ENCODE measurements at places on chromosomes 12 and 14.

GRCh38 chr12:32688786-32689185 lies 9.7 kb downstream of the DNM1L start:
- DNase-seq: no peak

GRCh38 chr14:96084796-96085195 lies 45.6 kb downstream of the C14orf132 start:
- DNase-seq: no peak

DNA sequence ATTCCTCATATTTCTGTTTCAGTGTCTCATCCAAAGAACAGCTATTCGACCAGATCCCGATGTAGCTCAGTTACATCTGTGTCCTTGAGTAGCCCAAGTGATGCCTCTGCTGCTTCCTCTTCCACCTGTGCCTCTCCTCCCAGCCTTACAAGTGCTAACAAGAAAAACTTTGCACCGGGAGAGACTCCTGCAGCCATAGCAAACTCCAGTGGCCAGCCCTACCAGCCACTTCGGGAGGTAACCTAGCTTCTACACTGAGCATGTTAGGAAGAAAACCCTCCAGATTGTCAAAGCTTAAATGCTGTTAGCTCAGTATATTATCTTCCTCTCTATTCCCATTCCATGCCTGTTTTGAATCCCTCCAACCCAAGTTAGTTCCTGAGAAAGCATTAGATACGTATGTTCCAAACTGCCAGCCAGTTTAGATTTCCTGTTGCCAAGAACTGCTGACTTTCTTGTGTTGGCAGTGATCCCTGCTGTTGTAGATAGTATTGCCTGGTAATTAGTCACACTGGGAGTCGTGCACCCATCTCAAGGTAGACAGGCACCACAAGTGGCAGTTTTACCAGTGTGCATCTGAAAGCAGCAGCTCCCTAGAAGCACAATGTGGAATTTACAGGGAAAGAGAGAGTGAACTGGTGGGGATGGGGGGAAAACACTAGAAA lies 14.0 kb upstream of the KCNH3 start:
- DNase-seq: no peak

GRCh38 chr14:28764257-28765160 lies 2.1 kb upstream of the FOXG1 start:
- no peak for DNase-seq

DNA sequence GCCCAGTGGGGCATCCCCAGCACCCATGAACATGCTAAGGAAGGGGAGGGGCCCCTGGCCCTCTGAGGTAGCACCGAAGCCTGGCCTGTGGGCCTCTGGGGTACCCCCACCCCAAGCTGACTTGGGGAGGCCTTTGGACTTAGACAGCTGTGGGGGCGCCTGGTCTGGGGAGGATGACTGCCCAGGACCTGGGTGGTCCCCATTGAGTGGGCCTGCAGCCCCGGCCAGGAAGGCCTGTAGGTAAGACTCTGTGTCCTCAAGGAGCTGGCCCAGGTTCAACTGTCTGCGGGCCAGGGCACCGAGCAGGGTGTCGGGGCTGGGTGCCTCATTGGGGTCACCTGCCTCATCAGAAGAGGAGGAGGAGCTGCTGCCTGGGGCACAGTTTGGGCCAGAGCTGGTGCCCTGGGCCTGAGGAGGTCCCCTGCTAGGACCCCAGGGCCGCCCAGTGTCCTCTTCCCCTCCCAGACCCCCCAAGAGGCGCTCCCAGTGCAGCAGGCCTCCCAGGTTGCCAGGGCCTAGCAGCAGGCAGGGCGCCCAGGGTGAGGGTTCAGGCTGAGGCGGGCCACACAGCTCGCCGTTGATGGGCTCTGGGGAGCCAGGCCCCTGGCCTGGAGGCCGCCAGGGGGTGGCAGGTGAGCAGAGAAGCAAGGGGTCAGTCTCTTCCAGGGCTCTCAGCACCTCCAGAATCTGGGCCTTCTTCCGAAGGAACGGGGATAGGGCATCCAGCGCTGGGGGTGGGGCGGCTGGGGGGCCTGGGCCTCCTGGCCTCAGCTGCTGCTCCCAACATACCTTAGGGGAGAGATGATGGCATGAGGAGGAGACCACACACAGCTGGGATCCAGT lies 31.4 kb downstream of the NCKAP5L start:
- DNase-seq: no peak

GRCh38 chr12:71900091-71900490 lies 38.6 kb upstream of the TPH2 start:
- DNase-seq: no peak

DNA sequence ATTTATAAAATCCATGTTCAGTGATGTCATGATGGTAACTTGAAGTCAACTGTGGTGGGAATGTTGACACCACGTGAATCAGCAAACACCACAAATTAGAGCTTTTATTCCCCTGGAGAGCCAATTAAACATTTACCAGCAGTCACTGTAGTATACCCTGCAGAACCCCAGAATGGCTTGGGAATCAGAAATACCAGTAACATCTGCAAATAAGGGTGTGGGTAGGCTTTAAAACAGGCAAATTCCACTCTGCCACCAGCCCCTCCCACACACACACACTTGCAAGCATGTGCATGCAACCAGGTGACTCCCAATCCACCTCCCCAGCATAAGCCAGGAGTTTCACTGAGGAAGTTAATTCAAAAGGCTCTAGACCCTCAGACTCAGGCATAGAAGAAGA lies 63.6 kb upstream of the TMEM263 start:
- no peak for DNase-seq

GRCh38 chr12:29556363-29556762 lies 58.9 kb upstream of the OVCH1 start:
- no peak for DNase-seq

DNA sequence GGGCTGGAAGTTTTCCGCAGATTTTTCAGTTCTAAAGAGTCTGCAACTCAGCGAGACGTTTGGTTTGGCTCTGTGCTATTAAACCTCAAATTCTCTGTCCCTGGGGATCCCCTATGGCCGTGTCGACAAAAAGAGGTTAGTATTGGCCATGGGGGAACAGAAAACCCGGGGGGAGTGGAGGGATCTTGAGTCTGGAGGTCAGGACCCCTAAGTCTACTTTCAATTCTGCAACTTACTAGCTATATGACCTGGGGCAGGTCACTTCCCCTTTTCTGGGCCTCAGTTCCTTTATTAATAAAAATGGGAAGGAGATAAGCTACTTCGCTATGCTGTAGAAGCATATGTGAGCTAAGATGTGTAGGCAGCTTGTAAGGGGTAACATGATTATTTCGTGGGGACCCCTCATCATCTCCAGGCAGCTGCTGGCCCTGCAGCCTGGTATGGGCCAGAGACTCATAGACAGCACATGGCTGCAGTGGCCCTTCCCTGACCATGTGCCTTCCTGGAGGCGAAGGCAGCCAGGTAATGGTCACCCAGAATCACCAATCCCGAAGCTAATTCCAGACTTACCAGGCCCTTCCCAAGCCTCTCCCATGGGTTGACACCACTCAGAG lies 8.6 kb downstream of the ASB2 start:
- no peak for DNase-seq

DNA sequence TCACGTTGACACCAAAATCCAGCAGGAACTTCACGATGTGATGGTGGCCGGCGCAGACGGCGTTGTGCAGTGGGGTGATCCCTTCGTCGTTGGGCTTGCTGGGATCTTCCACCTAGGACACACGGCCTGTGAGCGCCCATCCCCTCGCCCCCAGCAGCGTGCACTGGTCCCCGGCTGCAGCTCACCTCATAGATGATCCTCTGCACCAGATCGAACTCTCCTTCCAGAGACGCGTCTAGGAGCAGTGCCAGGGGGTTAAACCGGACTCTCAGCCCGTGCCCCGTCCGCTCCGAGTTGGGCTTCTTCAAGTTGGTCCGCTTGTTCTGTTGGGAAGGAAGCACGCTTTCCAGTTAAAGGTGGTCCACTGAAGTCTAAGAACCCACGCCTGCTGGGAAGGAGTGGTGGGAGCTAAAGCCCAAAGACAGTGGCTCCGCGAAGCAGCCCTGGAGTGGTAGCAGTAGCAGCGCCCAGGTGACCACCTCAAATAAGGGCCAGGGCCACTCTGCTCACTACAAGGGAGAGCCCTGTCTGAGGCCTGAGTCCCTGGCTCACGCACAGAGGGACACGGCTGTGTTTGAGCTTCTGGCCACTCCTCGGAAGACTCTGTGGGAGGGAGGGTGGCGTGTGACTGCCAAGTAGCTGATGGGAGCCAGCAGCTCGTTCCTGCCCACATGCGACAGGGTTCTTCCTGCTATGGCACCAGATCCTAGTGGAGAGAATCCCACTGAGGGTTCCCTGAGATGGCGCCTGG lies 23.3 kb downstream of the ZFYVE21 start:
- DNase-seq: no peak

GRCh38 chr12:72057330-72057914 lies 118.8 kb downstream of the TPH2 start:
- DNase-seq: no peak

DNA sequence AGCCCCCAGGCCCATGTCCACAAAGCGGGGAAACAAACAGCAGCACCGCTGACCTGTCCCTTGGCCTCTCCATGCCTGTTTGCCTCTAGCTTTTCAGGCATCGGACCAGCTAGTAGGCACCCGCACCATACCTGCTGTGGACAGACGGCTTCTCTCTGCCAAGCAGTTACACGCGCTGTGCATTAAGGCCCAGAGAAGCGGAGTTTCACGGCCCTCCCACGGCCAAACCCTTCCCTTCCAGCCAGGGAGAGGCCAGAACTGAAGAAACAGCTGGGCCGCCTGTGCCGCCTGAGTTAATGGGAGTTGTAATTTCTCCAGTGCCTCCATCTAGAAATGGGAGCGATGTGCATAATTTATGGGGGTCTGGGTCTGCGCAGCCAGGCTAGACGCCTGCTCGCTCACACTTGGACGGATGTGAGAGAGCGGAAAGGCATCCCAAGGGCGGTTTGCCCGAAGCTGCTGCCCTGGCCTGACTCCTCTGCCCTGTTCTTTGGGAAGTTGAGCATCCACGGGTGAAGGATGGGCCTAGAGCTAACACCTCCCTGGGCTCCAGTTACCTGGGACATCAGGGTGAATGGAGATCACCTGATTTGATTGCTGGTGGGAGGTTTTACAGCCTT lies 89.7 kb upstream of the BCL11B start:
- no peak for DNase-seq

- no peak for DNase-seq
Measured at GRCh38 chr14:39320318-39320717, 86.6 kb downstream of the MIA2 start.

GRCh38 chr14:92696366-92696765 lies 52.1 kb downstream of the LGMN start:
- no peak for DNase-seq

DNA sequence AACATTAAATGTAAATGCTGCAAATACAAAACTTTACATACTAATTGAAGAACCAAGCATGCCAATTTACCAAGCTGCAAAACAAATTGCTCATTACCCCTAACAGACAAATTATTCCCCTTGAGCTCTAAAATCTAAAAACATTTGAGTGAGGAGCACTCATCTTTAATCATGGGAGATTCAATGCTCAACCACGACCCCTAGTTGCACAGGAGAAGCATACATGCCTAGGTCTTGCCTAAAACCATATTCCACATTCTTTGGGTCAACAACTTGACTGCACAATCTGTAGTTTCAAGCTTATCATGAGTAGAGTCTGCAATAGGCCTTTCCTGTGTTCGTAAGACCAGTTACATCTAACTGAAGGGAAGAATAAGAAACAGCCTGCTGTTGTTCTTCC lies 69.7 kb downstream of the MGAT4C start:
- no peak for DNase-seq

- DNase-seq: no peak
Measured at GRCh38 chr12:55652352-55652751, 15.7 kb downstream of the OR10P1 start.

DNA sequence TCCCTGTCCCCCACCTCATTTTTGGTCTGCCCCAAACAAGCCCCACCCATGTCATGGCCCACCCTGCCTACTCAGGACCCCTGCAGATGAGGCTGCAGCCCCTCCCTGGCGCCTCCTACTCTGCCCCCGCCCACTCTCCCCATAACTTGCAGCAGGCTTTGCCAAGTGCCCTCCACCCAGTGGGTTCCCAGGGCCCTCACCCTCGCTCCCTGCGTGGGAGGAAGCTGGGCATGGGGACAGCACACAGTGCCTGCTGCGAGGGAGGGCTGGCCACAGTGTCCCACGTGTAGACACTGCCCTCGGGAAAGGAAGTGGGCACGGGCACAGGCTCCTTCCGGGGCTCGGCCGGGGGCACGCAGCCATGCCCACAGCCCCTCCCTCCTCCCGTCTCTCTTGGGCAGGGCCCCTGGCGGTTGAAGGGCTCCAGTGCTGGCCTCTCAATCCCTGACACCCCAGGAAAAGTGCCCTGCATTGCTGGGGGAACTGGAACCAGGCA lies 9.4 kb downstream of the AKT1 start:
- DNase-seq: peak; percentile 84

- DNase-seq: no peak
Measured at GRCh38 chr14:52015411-52016030, 26.2 kb downstream of the RTRAF start.

DNA sequence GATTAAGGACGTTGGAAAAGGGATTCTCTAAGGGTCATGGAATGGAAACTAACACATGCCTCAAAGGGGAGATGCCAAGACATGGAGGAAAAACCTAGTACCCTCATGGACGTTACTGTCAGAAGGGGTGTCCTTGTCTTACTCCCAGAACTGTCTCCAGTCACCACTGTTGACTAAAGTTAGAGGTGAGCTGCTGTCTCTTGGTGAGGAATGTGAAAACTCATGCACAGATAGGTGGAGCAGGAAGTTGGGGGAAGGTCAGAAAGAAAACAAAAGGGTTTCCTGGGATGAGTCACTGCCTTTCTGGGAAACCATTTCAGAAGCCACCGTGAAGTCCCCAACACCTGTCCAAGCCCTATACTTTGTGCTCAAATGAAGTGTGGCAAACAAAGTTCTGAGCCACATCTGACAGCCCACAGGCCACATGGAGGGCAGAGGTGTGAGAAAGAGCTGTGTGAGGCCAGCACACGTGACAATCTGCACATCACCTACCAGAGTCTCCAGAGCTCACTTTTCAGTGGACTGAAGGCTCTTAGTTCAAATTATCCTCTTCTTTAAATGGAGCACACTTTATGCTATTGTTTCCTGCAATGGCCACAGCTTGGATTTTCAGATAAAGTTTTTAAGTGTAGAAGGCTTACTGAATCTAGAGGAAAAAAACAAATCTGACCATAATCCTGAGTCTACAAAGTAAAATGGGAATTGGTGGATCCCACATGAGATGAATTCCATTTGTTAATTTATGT lies 92.9 kb upstream of the EGLN3 start:
- DNase-seq: no peak

DNA sequence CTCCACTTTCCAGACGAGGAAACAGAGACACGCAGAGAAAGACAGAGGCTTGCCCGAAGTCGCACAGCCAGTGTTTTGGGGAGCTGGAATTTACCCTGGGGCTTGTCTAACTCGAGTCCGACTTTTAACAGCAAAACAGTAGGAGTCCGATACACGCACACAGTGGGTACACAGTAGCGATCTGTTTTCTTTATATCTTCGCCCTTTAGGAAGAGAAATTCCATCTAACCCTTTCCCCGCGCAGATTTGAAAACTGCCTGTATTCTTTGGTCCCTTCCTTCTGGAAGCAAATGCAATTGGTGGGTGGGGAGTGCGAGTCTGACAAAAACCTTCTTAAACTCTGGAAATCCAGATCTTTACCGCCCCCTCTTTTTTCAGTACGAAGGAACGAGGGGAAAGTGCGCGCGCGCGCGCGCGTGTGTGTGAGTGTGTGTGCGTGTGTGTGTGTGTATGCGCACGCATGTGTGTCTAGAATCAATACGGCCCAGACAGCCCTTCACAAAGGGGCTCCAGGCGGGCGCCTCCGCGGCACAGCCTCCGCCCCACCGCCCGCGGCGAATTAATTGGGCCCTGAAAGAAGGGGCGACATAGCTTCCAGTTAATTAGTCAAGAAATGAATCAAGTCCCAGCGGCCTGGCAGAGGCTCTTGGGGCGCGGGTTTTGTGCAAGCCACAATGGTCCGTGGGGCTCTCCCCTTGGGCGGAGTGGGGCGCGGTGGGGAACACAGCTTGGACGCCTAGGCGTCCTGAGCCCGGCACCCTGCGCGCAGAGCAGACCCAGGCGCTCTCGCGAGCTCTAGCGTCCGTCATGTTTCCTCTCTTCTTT lies 14.0 kb upstream of the TBX3 start:
- no peak for DNase-seq

All from lower lobe of right lung (tissue), 2 donors.